ENCODE measurements at places on chromosomes 2 and 18. TPM values are rescaled to one million over a fixed set of nuclear protein-coding genes. Genes with fewer than 3 reads are reported as not detected.

The TRIM43 gene
- total RNA-seq, result not detected

The KIAA1328 gene
- total RNA-seq, result 3.5 TPM

The TTN gene
- total RNA-seq, result 0.60 TPM

The AFTPH gene
- total RNA-seq, result 23.8 TPM

The METAP1D gene
- 1.6 TPM for total RNA-seq

The PROKR1 gene
- total RNA-seq, result not detected

GRCh38 chr2:20194097-20195015 is 30.6 kb downstream of the SDC1 start:
- no peak for DNase-seq

GRCh38 chr2:54589340-54590215 is 133.5 kb downstream of the SPTBN1 start:
- DNase-seq, result peak; percentile 98

DNA sequence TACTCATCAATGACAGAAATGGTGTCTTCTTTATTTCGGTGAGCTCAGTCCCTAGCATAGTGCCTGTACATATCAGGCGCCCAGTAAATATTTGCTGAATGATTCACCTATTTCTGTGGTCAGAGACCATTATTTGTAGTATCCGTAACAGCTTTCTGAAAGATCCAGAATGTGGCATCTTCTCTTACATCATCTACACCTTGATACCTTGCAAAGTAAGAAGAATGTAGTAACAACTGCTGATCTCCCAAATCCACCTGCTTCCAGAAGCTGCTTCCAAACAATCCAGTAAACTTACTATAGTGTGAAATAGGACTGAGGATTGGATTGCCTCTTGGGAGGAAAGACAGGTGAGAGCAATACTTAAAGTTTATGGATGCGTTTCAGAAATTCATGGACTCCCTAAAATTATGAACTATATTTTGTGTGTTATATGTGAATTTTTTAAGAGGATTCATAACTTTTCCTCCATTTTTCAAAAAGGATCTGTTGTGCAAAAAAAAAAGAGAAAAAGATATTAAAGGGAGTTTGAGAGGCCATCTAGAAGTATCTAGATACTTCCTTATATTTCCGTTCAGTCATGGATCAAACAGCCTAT is 945 bp upstream of the ASXL2 start:
- DNase-seq, result no peak

- no peak for DNase-seq
Observed at GRCh38 chr18:5619376-5619775, 75.6 kb upstream of the EPB41L3 start.

- no peak for DNase-seq
Observed at GRCh38 chr2:1619556-1619955, 124.8 kb downstream of the PXDN start.

GRCh38 chr2:98869870-98870269 is 66.2 kb downstream of the CRACDL start:
- no peak for DNase-seq

GRCh38 chr2:44932079-44932478 is 9.4 kb upstream of the SIX3 start:
- DNase-seq, result no peak

DNA sequence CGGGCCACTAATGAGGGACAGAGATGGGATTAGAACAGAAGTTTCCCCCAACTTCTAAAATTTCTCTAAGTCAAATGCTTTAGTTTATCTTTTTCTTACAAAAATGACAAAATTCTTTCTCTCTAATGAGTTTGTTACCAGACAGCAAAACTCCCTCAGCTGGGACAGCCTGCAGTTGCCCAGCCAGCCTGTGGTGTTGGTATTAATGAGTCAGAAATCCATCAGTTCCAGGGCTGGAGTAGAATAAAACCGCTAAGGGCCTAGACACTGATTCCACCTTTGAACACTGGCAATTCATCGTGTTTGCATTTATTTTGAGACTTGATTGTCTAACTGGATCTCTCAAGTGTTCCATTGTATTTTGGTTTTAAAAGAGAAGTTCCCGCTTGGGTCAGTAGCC is 38.3 kb upstream of the SMAD2 start:
- no peak for DNase-seq

DNA sequence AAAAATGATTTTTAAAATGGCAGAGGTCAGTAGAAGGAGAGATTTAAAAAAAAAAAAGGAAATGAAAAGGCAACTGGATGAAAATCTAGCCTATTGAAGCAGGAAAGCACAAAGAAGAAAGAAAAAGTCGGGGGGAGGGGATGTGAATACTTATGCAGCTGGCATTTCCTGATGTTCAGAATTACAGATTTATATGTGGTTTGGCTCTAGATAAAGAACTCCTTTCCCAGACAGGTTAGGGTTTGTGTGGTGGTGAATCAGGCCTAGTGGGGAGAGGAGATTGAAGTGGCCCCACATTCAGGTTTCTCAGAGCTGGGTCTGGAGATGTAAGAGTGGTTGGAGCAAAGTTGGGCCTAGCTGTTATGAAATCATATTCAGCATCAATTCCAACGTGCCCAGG is 394.4 kb downstream of the FIGN start:
- peak; percentile 28 for DNase-seq

DNA sequence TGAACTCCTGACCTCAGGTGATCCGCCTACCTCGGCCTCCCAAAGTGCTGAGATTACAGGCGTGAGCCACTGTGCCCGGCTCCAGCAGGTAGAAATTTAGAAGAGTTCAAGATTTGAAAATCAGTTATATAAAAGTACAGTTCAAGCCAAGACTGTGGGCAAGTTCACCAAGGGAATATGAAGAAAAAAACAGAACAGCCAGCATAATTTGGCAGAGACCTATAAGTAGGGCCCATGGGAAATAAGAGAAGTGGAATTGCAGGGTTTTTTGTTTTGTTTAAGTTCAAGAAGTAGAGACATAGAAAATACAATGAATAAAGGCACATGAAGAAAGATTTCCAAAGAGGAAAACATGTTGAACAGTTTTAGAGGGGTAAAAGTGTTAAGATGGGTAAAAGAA is 57.9 kb downstream of the BAZ2B start:
- DNase-seq, result no peak

All from lung microvascular endothelial cell (primary cell).